Activated naive CD8-positive, alpha-beta T cell treated with anti-CD3 and anti-CD28 coated beads for 36 hours (primary cell): ENCODE measurements at places on chromosomes 5 and 9.

DNA sequence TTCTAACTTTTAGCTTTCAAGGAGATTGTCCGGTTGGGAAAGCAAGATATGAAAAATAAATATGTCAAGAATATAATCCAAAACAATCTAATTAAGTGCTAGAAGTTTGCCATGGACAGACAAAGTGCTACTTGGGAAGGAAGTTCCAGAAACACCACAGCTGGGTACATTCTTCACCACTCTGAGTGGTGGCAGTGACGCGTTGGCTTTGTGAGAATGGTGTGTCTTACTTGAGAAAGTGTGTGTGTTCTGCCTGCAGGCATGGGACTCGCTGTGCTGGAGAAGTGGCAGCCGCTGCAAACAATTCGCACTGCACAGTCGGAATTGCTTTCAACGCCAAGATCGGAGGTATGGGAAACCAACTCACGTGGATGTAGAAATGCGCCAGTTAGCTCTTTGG is 177.2 kb downstream of the PCSK5 start:
- DNase-seq, result no peak

- DNase-seq, result peak; percentile 93
Observed at GRCh38 chr5:179818746-179819295, 1.9 kb upstream of the SQSTM1 start.

- DNase-seq, result no peak
Observed at GRCh38 chr9:86517475-86517874, 163.3 kb upstream of the TUT7 start.

DNA sequence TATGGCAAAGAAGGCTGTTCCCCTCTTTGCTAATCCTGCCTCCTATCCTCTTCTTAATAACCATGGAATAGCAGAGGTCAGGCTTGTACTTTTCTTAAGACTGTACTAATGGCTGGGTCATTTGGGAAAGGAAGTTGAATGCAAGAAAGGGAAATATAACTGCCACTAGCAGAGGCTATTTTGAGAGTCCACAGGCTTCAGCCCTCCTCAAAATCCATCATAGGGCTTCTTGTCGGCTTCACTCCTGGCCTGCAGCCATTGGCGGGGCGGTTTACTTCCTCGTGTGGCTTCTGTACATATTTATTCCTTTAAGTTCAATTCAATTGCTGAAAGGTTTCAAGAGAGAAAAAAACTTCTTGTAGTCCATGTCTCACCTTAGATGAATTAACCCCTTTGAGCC is 2.8 kb upstream of the PARP8 start:
- no peak for DNase-seq

DNA sequence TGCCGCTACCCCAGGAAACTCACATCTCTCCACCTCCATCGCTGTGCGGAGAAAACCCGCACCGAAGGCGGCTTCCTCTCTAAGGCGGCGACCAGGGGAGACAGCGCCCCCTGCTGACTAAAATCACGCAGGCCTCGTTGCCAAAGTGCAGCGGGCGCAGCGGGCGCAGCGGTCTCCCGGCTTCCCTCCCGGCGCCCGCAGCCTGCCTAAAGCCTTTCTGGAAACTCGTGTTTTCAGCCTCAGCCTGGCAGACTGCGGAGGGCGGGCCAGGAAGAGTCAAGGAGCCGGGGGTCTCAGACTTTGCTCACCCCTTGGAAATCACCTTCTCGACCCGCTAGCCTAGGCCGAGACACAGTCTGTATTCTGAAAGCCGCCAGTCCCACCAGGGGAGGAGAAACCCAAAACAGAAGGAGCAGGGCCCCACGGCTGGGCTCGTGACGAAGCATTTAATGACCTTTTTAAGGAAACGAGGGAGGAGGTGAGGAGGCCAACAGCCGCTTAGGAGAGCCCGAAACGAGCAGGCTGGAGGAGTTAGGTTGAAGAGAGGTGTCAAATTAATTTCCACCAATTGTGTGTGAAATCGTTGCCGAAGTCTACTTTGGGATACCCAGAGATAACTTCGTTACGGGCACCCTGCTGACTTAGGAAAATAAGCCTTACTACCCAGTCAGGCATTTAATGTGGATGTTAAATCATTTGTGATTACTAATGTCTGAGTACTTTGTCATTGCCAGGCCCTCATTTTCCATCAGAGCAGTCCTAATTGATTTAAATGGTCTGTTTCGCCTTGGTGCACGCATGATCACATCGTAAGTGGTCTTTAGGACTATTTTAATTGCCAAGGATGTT is 7.3 kb upstream of the FOXB2 start:
- DNase-seq, result peak; percentile 60

DNA sequence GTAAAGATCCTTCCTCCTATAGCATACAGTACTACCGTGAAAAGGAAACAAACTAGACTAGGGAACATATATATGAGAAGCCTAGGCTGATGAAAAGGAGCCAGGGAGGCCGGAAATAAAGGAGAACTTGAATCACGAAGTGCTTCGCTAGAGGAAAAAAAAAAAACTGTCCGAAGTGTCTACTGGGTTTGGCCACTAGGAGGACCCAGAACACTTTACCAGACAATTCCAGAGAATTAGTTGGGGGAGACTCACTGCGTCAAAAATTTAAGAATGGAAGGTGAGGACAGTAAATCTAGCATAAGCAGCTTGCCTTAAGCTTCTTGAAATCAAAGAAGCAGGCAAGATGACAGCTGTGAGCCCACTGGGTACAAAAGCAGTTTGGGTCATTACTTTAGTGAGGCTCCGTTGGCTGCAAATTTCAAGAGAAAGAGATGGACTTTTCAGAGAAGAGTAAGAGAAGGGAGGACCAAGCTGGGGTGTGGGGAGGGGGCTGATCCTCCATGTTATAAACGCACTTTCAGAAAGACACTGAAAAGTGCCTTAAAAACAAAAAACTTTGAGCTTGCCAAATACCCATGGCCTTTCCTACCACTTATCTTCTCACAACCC is 47.4 kb downstream of the P4HA2 start:
- no peak for DNase-seq

DNA sequence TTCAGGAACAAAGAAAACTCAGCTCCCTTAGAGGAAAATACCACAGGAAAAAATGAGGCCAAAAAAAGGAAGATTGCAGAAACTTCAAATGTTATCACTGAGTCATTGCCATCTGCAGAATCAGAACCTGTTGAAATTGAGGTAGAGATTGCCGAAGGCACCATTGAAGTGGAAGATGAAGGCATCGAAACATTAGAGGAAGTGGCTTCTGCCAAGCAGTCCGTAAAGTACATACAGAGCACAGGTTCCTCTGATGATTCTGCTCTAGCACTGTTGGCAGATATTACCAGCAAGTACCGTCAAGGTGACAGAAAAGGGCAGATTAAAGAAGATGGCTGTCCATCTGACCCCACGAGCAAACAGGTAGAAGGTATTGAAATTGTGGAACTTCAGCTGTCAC is 30.8 kb upstream of the NIM1K start:
- DNase-seq, result peak; percentile 4

- DNase-seq, result peak; percentile 64
Observed at GRCh38 chr5:43039471-43040286, 440 bp downstream of the ANXA2R start.

DNA sequence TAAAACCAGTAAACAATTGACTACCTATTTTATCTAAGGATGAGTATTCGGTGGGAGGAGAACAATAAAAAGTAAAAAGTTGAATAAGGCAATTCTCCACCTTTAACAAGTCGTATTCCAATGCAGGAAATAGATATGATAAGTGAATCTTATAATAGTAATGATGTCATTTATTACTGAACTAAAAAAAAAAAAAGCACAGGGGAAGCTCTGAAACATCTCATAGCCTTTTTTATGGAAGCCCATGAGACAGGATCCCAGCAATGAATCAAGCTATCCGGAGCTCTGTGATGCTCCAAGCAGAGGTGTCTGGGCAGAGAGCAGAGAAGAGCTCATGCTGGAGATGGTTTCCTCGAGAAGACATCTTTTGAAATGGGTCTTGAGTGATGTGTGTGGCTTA is 376.0 kb downstream of the ICE1 start:
- no peak for DNase-seq

DNA sequence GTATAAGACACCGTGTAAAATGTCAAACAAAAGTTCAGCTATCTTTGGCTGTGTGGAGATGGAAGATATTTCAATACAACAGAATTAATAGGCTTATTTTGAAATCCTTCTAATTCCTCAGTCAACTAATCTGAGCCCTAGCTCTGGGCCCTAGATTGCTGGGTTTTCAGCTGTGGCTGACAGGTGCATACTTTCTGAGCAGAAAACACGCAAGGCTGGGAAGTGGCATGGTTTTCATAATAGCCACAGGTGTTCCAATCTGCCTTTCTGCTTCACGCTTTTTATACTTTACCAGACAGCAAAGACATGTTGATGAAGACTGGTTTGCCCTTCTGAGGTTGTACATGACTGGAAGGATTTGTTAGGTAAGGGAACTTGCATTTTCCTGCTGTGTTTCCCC is 20.7 kb upstream of the XPA start:
- DNase-seq, result no peak

- no peak for DNase-seq
Observed at GRCh38 chr9:99340281-99340680, 118.2 kb downstream of the SEC61B start.

- DNase-seq, result no peak
Observed at GRCh38 chr5:148840531-148840930, 14.1 kb downstream of the ADRB2 start.
